ENCODE measurements at places on chromosomes 5 and 9. TPM values are rescaled to one million over a fixed set of nuclear protein-coding genes. Genes with fewer than 3 reads are reported as not detected.
A peak's percentile ranks its signal among the peaks of the same experiment; 100 is the strongest.

DNA sequence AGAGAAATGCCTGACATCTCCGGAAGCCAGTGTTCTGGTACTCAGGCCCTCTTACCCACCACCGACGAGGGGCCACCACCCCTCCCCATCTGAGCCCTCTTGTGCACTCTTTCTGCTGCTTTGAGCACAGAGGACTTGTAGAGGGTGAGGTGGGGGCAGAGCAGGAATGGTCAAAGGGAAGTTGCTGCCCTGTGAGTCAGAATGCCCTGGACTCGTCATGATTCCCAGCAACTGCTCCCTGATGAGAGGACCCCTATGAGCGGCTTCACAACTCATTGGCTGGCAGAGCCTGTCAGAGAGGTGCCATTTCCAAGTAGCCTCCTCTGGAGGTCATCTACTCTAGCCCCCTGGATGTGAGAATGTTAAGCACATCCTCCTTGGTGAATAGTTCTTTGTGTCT lies 845 bp downstream of the ECSCR start:
- no peak for DNase-seq

GRCh38 chr9:10843151-10843550 lies 230.3 kb upstream of the PTPRD start:
- DNase-seq: no peak

- DNase-seq: no peak
These were observed 358.8 kb upstream of the RIOK2 start for GRCh38 chr5:97541864-97542263.

GRCh38 chr5:82364497-82364896 lies 86.3 kb upstream of the RPS23 start:
- no peak for DNase-seq

- DNase-seq: no peak
These were observed 30.4 kb downstream of the SETX start for GRCh38 chr9:132324425-132324824.

GRCh38 chr9:100714372-100715099 lies 136.7 kb downstream of the CAVIN4 start:
- DNase-seq: no peak

GRCh38 chr5:151106043-151106442 lies 25.2 kb upstream of the TNIP1 start:
- no peak for DNase-seq

- no peak for DNase-seq
These were observed 61.8 kb upstream of the MAMDC2 start for GRCh38 chr9:69981686-69982445.

DNA sequence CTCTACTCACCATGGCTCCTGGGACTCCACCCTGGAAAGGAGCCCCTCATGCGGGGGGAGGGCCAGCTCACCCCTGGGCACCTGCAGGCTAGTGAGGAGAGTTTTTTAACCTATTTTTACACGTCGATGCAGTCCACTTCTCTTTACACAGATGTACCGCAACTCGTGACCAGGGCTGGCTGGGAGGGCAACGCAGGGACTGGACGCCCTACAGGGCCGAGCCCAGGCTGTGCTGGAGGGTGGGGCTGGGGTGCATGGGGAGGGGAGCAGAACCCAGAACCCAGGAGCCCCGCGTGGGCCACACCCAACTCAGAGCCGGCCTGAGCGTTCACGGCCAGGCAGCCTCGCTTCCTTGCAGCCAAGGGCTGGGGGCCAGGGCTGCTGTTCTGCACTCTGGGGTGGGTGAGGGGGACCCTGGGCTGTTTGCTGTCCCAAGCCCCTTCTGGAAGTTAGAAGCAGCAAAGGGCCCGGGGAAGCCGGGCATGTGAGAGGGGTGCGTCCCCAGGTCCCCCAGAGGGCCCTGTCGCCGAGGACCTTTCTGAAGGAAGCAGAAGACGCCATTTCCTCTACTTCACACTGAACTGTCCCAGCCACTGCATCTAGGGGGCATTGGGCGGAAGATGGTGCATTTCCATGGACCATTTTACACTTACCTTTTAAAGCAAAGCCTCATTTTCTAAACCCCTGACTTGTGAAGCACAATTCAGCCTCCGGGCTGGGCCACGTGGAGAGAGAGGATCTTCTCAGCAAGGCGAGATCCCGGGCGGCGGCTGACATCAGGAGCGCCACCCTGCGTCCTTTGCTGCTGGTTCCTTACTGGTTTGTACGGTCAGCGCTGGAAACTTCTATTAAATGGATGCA lies 90.5 kb downstream of the KCNT1 start:
- no peak for DNase-seq

DNA sequence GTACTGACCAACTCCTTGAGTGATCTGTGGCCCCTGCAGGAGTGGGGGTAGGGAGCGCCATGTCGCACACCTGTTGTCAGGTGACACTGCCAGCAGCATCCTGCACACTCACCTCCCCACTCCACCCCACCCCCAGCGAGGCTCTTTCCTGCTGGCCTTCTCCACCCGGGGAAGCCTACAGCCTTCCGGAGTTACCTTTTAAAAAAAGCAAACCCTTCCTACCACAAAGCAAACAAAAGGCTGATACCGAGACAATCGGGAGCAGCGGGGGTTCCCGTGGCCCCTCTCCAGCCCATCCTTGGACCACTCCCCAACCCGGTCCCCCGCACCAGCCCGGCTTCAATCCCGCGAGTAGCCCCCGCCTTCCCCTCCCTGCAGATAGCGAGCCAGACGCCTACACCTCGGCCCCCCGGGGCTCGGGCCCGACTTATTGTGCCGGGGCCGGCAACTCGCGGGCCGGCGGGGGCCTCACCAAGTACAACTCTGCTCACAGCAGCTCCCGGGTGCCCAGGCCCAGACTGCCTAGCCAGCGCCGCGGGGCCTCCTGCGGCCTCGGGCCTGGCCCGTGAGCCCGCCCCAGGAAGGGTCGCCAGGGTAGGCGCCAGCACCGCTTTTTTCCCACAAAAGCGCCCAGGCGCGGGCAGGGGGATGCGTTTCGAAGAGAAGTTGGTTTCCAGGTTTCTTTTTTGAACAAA lies 724 bp downstream of the MACROH2A1 start:
- no peak for DNase-seq

DNA sequence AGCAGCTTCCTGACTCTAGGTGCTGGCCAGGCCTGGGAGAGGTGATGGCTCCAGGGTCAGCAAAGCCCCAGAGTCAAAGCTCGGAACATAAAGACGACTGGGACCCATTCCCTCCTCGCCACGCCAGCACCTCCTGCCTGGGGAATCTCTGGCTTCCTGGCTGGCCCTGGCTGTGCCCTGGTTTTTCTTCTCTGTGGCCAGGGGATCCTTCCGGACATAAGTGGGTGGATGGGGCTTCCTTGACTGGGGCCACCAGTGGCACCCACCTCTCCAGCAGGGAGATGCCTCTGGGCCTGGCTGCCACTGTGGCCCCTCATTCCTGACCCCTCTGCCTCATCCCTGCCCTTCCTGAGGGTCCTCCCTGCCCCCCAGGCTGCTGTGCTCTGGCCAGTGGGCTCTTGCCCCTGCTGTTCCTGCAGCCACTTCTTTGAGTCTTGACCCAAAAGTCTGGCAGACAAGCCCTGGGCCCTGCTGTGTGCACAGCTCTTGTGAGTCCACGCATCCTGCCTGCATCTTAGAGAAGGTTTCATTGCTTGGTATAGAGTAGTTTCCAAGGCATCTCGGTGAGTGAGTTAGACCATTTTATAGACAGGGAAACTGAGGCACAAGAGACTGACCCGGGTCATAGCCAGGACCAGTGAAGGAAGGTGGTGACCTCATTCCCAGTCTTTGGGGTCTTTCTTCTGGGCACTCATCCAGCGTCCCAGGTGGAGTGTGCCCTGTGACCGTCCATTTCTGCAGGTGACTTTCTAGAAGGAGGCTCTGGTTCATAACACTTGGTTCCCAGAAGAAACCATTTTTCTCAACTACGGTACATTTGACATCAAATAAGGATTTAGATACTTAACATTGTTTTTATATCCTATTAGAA lies 17.3 kb upstream of the LPCAT1 start:
- DNase-seq: no peak

- no peak for DNase-seq
These were observed 325.2 kb downstream of the DRD1 start for GRCh38 chr5:175118700-175119309.

- no peak for DNase-seq
These were observed 159.3 kb downstream of the DMAC1 start for GRCh38 chr9:7640231-7640630.

DNA sequence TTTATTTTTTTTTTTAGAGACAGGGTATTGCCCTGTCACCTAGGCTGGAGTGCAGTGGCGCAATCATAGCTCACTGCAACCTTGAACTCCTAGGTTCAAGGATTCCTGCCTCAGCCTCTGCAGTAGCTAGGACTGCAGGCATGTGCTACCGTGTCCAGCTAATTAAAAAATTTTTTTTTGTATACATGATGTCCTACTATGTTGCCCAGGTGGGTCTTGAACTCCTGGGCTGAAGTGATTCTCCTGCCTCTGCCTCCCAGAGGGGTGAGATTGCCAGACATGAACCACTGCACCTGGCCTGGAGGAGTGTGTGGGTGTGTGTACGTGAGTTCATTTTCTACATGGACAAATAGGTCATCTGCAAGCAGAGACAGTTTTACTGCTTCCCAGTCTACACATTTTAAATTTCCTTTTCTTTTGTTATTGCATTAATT lies 33.8 kb downstream of the JMY start:
- no peak for DNase-seq

DNA sequence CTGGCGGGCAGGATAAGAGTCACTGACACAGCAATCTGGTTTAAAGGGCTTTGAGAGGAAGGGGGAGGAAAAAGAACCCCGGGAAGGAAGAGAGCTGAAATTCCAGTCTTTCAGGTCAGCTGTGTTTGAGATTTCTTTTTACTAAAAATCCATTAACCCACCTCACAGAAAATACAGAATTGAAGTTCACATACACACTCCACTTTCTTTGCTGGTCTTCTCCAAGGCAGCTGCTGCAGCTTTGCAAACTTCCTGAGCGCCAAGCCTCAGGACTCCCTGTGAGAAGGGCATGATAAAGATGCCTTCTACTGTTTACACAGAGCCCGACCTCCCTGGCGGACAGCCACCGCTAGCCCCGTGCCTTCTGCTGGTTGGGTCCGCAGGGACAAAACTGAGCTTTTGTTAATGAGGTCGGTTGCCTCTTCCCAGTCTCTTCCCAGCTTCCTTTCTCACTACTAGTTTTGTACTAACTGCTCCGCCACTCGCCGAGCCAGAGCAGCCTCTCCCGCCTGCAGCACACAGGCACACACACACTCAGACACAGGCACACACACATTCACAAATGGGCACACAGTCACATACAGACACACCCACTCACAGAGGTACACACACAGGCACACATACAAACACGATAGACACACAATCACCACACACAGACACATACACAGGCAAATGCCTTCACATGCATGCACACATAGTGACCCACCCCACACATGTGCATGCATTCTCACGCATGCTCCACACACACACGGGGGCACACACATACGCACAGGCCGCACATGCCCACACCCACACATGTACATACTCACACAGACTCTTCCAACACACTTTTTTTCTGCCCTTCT lies at the start of gene FREM1:
TSS of gene FREM1 (minus strand) at position 468 of the 845 bp plus-strand sequence. CDS start 41,451 bp downstream, outside the sequence.
- DNase-seq: no peak

DNA sequence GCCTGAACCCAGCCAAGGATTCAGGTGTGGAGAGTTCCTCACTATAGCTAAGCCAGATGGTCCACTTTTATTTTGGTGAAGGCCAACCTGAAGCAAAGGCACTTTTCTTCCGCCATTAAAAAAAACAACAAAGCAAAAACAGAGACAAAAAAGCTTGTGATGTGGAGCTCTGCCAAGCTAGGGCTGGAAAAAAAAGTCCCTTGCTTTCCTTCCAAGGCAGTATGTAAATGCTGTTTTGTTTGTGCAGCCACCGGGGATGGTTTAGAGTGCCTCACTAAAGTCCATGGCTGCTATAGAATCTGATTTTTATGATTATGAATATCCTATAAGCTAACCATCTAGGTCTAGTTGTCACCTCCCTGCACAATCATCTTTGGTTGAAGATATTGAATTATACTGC lies 14.9 kb downstream of the MEGF10 start:
- no peak for DNase-seq

- DNase-seq: peak; percentile 20
These were observed at the start of gene PAM for GRCh38 chr5:102754767-102755431. Gene PAM, plus strand, starts transcription at chr5:102755305. Its CDS starts 110,891 bp downstream, at chr5:102866196.

- no peak for DNase-seq
These were observed 135.6 kb downstream of the SEMA6A start for GRCh38 chr5:116438979-116439554.

GRCh38 chr5:59799668-59800346 lies 93.7 kb downstream of the PDE4D start:
- DNase-seq: no peak

DNA sequence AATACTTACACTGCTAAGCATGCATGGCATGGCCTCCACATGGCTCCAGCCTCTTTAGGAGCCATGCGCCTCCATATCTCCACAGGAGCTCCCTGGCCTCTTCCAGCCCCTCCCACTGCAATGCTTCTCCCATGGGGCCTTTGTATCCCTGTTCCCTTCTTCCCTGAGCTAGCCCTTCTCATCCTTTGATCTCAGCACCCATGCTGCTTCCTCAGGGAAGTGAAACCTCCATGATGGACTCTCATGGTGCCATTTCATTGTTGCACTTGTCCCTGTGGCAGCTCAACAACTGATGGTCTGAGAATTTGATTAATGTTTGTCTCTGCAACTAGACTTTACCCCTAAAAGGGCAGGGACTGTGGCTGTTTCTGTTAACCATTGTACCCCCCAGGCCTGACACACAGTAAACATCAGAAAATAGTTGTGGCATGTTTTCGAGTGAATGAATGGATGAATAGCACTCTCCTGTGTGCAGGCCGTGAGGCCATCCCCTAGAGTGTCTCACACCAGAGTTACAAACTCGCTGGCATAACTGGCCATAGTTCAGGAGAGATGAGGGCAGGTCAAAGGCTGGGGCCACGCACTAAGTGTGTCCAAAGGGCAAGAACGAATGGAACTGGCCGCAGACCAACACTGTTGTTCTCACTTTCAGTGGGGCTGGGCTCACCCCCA lies 6.6 kb downstream of the IDNK start:
- no peak for DNase-seq

GRCh38 chr9:97575673-97576200 lies 57.4 kb downstream of the TSTD2 start:
- DNase-seq: no peak

DNA sequence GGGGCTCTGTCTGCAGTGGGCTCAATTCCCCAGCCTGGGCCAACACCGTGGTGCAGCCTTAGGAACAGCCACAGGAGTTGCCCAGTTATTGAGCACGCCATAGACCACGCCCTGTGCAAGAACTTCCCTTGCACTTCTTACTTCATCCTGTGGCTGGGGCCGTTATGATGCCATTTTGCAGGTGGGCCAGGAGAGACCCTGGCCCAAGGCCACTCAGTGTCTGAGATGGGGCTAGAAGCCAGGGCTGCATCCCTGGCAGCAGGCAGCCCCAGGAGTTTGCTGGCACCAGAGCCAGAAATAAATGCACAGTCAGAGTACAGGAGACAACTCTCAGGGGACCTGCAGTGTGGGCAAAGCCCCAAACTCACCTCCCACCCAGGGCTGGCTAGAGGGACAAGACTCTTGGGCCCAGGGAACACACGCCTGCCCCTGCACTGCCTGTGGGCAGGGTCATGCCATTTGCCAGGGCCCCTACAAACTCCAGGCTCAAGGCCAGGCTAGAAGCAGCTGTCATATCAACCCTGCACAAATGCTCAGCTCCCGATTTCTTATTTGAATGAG lies 6.7 kb downstream of the CORO2A start:
- no peak for DNase-seq

Gene CSF1R
- total RNA-seq: 5.0 TPM

Gene CRHBP
- not detected for total RNA-seq

Gene RIMOC1
- total RNA-seq: 11.9 TPM

Gene IFNK
- total RNA-seq: not detected

Gene ACOT12
- not detected for total RNA-seq

Gene GRXCR2
- total RNA-seq: not detected

Gene PLCXD3
- total RNA-seq: 0.94 TPM

Gene NFIB
- total RNA-seq: 38.1 TPM

Gene FNIP1
- 18.7 TPM for total RNA-seq

Gene CCDC183
- not detected for total RNA-seq

Gene FAT2
- 100.0 TPM for total RNA-seq

Gene STK32A
- total RNA-seq: 0.26 TPM

Gene LCN15
- total RNA-seq: not detected

Data from esophagus squamous epithelium (tissue), 5 donors.